MV-4-11 (cell line): ENCODE measurements at places on chromosomes 11 and 22.

- no peak for DNase-seq
Measured at GRCh38 chr22:32352681-32353080, 5.0 kb upstream of the RFPL3 start.

DNA sequence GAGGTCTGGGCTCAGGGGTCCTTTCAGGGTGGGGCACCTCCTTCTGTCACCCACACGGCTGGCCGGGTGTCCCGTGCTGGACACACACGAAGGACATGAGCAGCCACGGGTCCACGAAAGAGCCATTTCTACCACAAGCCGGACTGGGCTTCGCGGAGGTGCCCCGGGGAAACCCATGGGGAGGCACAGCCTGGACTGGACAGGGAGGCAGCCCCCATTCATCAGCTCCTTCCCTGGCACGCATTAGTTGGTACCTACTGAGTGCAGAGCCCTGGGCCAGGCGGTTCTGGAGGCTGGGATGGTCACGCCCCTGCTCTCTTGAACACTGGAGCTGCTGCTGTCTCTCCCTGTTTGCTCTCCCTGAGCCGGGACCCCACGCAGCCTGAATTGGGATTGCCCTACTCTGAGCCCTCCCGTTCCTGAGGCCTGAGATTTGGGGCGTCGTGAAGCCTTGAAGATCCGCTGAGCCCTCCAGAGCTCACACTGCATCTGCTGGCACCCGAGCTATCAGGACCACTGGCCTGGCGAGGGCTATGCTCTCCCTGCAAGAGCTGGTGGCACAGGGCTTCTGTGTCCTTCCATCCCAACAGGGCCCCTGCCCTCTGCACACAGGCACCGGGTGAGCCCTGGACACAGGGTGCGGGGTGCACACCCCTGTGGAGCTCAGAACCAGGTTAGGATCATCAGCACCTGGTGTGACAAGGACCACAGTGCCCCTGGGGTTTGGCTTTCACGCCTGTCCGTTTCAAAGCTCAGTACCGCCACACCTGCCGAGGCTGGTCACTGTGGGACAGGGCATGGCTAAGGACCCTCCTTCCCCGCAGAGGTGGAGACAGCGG lies 84.6 kb downstream of the MYEOV start:
- DNase-seq, result no peak

- DNase-seq, result no peak
Measured at GRCh38 chr11:19594326-19594725, 118.3 kb upstream of the NAV2 start.

- no peak for DNase-seq
Measured at GRCh38 chr11:32034680-32035079, 56.2 kb upstream of the RCN1 start.

- DNase-seq, result no peak
Measured at GRCh38 chr11:76225122-76225611, 18.9 kb upstream of the WNT11 start.
